ENCODE measurements at places on chromosomes 7 and 10.

DNA sequence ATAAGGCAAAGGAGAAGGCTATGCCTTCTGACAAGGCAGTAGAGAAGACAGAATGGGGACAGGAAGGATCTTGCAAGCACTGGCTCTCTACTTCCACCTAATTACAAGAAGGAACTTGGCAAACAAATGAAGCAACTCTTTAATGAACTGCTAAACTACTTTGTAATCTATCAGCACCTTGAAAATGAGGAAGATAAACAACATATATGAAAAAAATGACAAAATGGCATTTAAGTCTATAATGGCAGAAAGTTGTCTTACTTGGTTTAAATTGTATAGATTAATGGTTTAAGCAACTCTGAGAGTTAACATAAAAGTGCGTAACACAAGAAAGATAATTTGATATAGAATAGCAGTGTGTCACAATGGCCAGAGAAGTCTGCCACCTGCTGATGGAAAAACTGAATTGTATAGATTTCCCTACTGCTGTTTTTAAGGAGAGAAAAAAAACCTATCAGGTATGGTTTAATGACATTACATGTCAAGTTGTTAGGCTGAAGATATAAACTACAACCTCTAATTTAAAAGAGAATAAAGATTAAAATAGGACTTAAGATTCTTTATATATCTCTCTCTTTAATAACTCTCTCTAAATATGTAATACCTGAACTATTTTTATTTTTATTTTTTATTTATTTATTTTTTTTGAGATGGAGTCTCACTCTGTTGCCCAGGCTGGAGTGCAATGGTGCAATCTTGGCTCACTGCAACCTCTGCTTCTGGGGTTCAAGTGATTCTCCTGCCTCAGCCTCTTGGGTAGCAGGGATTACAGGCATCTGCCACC lies 11.8 kb downstream of the NT5C3A start:
- DNase-seq: peak; percentile 70

DNA sequence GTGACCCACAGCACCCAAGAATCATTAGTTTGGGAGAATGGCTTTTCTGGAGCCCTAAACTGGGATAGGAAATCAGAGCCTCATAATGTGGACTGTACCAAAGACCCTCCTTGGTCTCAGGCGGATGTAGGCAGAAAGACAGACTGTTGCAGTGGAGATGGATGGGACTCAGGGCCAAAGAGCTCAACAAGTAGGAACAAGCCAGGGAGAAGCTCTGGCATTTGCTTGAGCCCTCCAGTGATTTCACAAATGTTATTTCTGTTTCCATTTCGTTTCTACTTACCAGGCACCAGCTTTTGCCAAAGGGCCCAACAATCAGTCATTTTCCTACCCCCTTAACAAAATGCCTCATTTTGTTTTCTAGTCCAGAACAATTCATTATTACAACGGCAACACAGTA lies 762.7 kb downstream of the KCNMA1 start:
- DNase-seq: no peak

- no peak for DNase-seq
Observed at GRCh38 chr7:92748495-92748894, 87.9 kb downstream of the CDK6 start.

- DNase-seq: no peak
Observed at GRCh38 chr7:16923019-16923418, 41.2 kb upstream of the AGR3 start.

Measured in inflammatory macrophage (primary cell).